NCI-H1436 (cell line): ENCODE measurements at places on chromosomes 3 and 15.

- DNase-seq, result no peak
Observed at GRCh38 chr15:40302981-40303380, 4.8 kb downstream of the PLCB2 start.

DNA sequence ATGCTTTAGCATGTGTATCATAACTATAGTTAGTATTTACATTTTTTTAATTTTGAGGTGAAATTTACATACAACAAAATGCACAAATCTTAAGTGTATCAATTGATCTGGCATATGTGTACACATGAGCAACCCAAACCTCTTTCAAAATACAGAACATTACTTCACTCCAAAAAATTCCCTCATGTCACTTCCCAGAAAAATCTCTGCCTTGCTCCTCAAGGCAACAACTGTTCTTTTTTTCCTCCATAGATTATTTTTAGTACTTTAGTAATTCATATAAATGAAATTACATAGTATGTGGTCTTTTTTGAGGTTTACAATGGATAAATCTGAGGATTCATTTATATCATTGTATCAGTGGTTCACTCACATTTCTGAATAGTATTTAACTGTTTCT, 84.9 kb downstream of the TRIM42 start:
- no peak for DNase-seq

DNA sequence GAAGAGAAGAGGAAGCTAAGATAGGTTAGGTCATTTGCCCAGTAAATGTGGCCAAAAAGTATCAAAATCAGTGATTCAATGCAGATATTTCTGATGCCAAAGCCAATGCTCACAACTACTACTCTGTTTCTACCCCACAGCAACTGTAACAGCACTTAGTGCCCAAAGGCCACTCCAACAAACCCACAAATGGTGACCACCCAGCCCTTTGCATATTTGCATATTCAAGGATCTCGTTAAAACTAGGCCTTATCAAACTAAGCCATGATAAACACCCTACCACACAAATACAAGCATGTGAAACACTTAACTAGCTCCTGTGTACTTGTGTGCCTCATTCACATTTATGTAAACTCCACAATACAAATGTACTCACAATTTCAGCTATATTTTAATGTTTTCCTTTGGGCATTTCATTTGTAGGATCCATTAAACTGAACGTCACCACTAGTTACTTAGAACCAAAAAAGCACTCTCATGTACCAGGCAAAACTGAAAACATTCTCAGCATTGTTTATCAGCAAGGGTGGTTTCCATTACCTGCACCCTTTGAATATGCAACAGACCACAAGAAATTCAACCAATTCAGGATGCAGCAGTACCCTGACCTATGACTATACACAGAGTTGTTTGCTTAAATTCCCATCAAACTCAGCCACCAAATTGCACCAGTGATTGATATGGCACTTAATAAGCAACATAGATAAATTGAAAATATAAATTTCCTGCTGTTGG, 111.2 kb upstream of the STT3B start:
- DNase-seq, result no peak

GRCh38 chr15:58046467-58046866, 19.0 kb downstream of the ALDH1A2 start:
- no peak for DNase-seq

- DNase-seq, result no peak
Observed at GRCh38 chr15:63054985-63055384, 12.4 kb downstream of the TPM1 start.

GRCh38 chr15:36964626-36965025, 135.7 kb downstream of the MEIS2 start:
- DNase-seq, result no peak

GRCh38 chr15:82108489-82109078, 62.8 kb upstream of the MEX3B start:
- DNase-seq, result peak; percentile 45

DNA sequence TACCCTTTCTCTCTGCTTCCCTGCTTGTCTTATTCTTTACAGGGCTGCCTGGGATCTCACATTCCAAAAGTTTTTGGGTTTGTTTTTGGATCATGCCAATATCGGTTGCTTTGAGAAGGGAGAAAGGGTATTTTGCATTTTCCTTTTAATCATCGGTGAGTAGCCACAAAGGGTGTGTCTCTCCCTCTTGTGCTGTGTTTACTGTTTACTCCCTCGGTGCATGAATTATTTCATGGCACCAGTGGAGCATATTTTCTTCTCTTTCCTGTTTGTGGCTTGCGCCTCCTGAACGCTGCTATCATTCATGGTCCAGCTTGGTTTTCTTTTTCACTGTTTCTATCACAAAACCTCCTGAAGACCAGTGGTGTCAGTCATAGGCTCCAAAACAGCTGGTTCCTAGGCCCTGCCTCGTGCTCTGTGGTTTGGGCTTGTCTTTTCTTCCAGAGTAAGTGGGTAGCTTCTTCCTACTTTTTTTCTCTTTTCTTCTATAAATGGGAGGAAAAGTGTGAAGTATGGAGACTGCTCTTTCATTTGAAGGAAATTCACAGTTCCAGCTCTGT, 54.9 kb downstream of the IGF1R start:
- no peak for DNase-seq

DNA sequence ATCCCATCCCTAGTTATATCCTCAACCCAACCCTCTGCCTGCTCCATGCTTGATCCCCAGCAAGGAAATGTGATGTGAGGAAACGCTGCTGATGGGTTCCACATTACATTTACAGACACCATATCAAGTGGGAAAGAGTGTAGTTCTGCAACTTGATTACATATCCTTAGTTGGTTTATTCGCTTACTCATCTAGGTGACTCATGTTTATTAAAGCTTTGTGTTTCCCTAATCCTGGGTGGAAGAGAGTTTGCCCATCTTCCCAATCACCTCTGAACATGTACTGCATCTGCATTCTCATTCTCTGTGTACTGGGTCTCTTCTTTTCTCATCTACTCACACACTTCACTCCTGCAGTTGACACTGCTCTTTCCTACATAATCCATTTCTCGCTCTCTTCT, 91.7 kb upstream of the PDZRN3 start:
- no peak for DNase-seq

- DNase-seq, result no peak
Observed at GRCh38 chr3:37068031-37068430, 74.7 kb downstream of the MLH1 start.

DNA sequence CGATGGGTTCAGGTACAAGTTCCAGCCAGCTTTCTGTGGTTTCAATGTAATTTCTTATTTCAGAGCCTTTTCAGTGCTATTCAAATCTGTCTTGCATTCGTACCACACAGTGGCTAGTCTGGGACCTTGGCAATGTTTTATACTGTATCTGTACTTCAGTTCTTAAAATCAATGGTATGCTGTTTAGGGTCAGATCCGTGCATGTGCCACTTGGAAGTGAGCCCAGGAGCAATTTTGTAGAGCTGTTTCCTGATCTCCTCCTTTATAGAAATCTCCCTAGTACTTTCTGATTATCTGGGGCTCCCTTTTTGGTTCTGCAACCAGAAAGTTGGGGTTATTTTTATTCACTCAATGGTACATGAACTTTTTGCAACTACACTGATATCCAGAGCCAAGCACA, 59.5 kb upstream of the NDUFB4 start:
- DNase-seq, result no peak

- no peak for DNase-seq
Observed at GRCh38 chr15:48332642-48333034, 1.4 kb downstream of the DUT start.

DNA sequence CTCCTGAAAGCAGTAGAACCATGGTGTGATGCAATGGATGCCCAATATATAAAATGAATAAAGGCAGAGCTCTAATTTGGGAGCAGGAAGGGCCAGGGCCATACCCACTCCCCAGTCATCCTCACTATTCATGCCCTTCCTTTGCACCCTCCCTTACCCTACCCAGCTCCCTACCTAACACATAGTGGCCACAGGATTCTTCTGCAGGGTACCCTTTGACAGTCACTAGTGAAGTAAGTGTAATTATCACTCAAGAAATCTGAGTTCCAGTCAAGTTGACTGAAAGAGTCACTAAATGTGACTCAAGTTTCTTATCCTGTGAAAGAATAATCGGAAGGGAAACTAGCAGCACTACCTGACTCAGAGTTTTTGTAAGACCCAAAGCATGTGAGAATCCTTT, 69.2 kb downstream of the RASA2 start:
- no peak for DNase-seq

DNA sequence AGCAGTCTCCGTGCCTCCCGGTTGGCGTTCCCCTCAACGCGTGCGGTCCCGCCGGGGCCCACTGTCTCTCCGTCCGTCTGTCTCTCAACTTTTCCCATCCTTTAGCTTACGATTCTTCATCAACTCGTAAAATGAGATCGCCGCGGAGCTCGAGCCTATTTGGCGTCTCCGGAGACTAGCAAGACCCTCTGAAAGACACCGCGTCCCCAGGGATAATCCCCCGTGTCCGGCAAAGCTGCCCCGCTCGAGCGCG, 3.4 kb downstream of the GATA2 start:
- DNase-seq, result no peak
